RKO (cell line): ENCODE measurements at places on chromosomes 2 and 18.

DNA sequence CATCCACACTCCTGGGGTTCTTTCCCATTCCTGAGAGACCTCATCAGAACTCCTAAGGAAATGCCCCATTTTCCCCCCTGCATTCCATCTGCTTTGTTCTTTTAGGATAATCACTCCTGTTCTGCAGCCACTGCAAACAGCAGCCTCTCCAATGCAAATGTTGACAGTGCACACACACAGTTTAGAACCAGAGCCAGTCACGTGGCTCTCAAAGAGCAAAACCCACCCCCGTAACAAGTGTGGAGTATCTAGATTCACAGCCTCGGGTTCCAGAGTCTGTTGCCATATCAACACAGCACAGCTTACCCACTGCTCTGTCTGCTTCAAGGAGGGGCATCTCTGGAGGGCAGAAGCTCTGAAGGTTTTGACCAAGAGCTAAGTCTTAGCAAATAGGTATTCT, 180.0 kb downstream of the NAPG start:
- no peak for DNase-seq

DNA sequence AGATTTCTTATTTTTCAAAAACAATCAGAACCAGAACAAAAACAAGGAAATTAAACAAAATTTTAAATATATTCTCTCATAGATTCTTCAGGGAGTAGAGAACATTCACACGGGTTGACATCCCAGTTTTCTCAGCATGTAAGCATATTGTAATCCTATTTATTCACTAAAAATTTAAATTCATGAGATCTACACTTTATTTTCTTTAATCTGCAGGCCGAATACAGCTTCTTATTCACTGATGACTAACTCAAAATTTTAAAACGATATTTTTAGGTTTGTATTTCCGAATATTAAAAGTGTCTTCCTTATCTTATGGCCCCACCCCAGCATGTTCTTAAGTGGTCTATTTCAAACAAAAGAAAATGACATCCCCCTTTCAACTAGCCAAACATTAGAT, 262.4 kb downstream of the MEIS1 start:
- DNase-seq: no peak

- DNase-seq: no peak
These were observed 1.8 kb downstream of the RFTN2 start for GRCh38 chr2:197673606-197674005.

GRCh38 chr2:6454286-6454990, 411.3 kb downstream of the CMPK2 start:
- DNase-seq: no peak

GRCh38 chr2:148022351-148022750, 1.5 kb downstream of the MBD5 start:
- no peak for DNase-seq

- peak; percentile 98 for DNase-seq
These were observed 11.4 kb downstream of the HK2 start for GRCh38 chr2:74845217-74845751.

GRCh38 chr2:163983911-163984310, 248.1 kb upstream of the FIGN start:
- DNase-seq: no peak

DNA sequence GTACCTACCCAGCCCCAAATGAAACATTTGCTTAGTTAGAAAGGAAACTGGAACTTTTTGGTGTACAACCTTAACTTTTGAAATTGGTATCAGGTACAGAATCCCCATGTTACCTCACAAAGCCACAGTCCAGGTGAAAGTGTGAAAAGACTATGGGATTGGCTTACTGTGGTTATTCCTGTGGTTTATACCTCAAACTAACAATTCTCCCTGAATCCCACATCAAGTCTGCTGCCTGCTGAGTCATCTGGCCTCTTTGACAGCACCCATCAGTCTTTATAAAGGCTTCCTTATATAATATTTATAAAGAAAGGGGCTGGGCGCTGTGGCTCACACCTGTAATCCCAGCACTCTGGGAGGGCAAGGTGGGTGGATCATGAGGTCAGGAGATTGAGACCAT, 164.6 kb downstream of the TMEM247 start:
- DNase-seq: no peak

DNA sequence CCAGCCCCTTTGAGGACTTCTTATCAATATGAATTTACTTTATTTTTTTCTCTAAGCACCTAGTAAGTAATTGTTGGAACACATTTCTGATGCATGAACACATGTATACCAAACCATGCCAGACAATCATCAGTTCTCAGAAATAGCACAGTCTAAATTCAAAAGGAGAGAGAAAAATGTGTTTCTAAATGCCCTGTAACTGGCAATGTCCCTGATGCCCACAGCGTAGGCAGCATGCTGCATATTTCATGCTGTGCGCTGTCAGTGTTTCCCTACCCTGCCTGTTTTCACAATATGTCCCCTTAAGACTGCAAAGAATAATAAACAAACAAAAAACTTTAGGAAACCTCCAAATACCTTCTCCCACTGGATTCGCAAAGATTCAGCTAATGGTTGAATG, 881.0 kb upstream of the CHAC2 start:
- no peak for DNase-seq

GRCh38 chr2:173583196-173583595, 228.5 kb downstream of the CDCA7 start:
- no peak for DNase-seq

- peak; percentile 42 for DNase-seq
These were observed 954 bp upstream of the CTDSP1 start for GRCh38 chr2:218398437-218399390.
